ENCODE measurements at places on chromosomes 12 and 14.
A peak's percentile ranks its signal among the peaks of the same experiment; 100 is the strongest.

DNA sequence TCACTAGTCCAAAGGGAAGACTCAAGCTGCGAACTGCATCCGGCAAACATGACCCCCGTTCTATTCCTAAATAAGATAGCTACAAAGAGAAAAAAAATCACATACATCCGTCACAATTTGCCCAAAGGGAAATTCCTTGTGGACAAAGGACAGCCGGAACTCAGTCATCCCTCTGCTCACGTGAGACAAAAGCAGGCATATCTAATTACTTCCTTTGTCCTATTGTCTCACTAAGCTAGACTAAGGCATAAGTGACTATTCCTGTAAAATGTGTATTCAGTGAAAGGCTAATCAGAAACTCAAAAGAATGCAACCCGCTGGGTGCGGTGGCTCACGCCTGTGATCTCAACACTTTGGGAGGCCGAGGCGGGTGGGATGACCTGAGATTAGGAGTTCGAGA lies 27.2 kb upstream of the NINJ2 start:
- no peak overlapping the region for H3K27ac ChIP-seq
- H3K36me3 ChIP-seq = peaks cover 2% of the 10 kb centered on the region
- DNase-seq = no peak

GRCh38 chr12:57145460-57146059 lies 1.9 kb downstream of the LRP1-AS start:
- H3K4me1 ChIP-seq = peaks cover 38% of the 10 kb centered on the region
- H3K27ac ChIP-seq = no peak overlapping the region
- H3K36me3 ChIP-seq = peaks cover 73% of the 10 kb centered on the region
- no peak overlapping the region for H3K4me3 ChIP-seq

DNA sequence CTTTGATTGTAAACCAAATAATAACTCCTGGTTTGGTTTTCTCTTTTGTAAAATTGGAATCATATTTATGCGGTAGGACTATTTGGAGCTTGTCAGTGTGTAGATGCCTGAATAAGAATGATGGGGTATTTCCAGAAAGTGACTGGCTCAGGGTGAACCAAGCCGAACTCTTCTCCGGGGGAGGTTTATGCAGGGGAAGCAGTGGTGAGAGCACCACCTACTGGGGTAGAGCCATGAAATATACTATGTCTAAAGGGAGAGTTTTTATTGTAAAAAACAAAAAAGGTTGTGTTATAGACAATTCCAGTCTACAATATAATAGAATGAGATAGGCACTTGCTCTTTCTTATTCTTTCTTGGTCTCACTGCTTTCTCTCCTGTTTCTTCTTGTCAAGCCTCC lies 222.9 kb upstream of the SLC16A7 start:
- no peaks in the 10 kb centered on the region for H3K27me3 ChIP-seq
- no peaks in the 10 kb centered on the region for H3K4me1 ChIP-seq
- no peak overlapping the region for H3K27ac ChIP-seq
- no peak overlapping the region for H3K4me3 ChIP-seq
- peak; percentile 22 for DNase-seq
- no peaks in the 10 kb centered on the region for H3K36me3 ChIP-seq

DNA sequence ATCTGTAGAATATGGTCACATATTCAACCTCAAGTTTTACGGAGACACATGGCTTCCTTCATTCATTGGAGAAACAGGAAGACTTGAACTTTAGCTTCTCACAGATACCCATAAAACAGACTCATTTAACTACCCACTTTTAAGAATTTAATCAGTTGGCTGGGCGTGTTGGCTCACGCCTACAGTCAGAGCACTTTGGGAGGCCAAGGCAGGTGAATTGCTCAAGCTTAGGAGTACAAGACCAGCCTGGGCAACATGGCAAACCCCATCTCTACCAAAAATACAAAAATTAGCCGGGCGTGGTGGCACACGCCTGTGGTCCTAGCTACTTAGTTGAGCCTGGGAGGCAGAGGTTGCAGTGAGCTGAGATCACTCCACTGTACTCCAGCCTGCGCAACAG lies 64.7 kb upstream of the STAC3 start:
- DNase-seq = no peak
- no peaks in the 10 kb centered on the region for H3K27me3 ChIP-seq
- no peak overlapping the region for H3K4me3 ChIP-seq
- no peak overlapping the region for H3K27ac ChIP-seq

- no peak overlapping the region for H3K4me3 ChIP-seq
- H3K4me1 ChIP-seq = peaks cover 3% of the 10 kb centered on the region
- DNase-seq = peak; percentile 23
- H3K27me3 ChIP-seq = no peaks in the 10 kb centered on the region
- peak overlapping the region; percentile 37 for H3K27ac ChIP-seq
These were observed 75.9 kb downstream of the AEBP2 start for GRCh38 chr12:19515179-19515578.

GRCh38 chr14:70909733-70910614 lies 2.7 kb downstream of the PCNX1 start:
- H3K27ac ChIP-seq = no peak overlapping the region
- no peaks in the 10 kb centered on the region for H3K4me1 ChIP-seq
- no peaks in the 10 kb centered on the region for H3K27me3 ChIP-seq
- DNase-seq = peak; percentile 28

- no peaks in the 10 kb centered on the region for H3K36me3 ChIP-seq
- DNase-seq = no peak
- no peak overlapping the region for H3K4me3 ChIP-seq
- peaks cover 20% of the 10 kb centered on the region for H3K4me1 ChIP-seq
These were observed 27.1 kb downstream of the FMNL3 start for GRCh38 chr12:49680075-49680474.

DNA sequence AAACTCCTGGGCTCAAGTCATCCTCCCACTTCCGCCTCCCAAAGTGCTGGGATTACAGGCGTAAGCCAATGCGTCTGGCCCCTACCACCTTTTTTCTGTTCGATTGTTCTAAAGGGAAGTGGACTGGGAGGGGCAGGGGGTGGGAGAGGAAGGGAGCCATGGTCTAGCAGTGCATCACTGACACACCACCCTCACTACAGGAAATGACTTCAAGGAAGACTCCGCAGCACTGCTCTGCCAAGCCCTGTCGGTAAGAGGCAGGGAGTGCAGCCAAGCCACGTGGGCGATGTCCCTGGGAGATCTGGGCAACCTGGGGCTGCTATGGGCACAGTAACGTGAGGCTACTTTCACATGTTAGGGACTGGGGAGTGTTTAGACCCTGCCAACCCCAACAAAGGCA lies 18.0 kb downstream of the LRRC74A start:
- H3K27me3 ChIP-seq = peaks cover 6% of the 10 kb centered on the region
- H3K4me3 ChIP-seq = no peak overlapping the region
- H3K36me3 ChIP-seq = no peaks in the 10 kb centered on the region
- H3K27ac ChIP-seq = no peak overlapping the region
- no peaks in the 10 kb centered on the region for H3K4me1 ChIP-seq
- no peak for DNase-seq

DNA sequence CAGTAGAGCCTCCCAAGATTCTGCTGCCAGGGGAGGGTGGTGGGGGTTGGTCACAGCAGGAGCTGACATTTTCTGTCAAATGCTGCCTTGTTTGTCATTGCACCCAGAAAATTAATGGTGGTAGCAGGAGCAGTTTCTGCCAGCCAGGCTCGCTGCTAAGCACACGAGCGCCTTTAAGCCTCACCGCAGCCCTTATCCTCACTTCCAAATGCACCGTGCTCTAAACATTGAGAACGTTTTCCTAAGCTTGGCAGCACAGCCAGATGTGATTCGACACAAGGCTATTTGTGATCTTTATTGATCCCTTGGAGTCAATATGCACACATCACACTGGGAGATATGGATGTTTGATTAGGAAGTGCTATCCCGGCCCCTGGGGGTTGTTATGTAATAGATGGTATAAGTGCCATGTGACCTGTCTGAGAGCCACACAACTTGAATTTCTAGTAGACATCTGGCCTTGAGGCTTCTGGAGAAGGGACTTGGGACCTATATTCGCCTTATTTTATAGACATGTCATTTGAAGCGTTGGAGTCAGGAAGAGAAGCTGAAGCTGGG lies 31.6 kb upstream of the BEGAIN start:
- H3K27me3 ChIP-seq = peaks cover 46% of the 10 kb centered on the region
- H3K4me1 ChIP-seq = no peaks in the 10 kb centered on the region
- no peak overlapping the region for H3K27ac ChIP-seq
- no peak for DNase-seq

GRCh38 chr12:103933237-103933636 lies 3.0 kb downstream of the HSP90B1 start:
- H3K27me3 ChIP-seq = no peaks in the 10 kb centered on the region
- peak overlapping the region; percentile 94 for H3K4me3 ChIP-seq
- peaks cover 59% of the 10 kb centered on the region for H3K36me3 ChIP-seq
- H3K27ac ChIP-seq = no peak overlapping the region
- peaks cover 2% of the 10 kb centered on the region for H3K4me1 ChIP-seq

All from mesenchymal stem cell (in vitro differentiated cells and primary cell).